ENCODE measurements at places on chromosomes 16 and 17.

GRCh38 chr17:50658616-50659015 is 23.9 kb downstream of the ABCC3 start:
- DNase-seq = no peak

- no peak for DNase-seq
These were observed 92.1 kb downstream of the ABCC6 start for GRCh38 chr16:16131204-16131603.

GRCh38 chr17:55983096-55983495 is 170.2 kb upstream of the ANKFN1 start:
- DNase-seq = no peak

GRCh38 chr17:57034807-57035754 is 50.0 kb upstream of the AKAP1 start:
- DNase-seq = no peak

All from activated naive CD4-positive, alpha-beta T cell treated with anti-CD3 and anti-CD28 coated beads for 36 hours (primary cell).